ENCODE measurements at places on chromosomes 2 and 18. TPM values are rescaled to one million over a fixed set of nuclear protein-coding genes. Genes with fewer than 3 reads are reported as not detected.

Gene NMUR1
- total RNA-seq = not detected

Gene TRIM43
- total RNA-seq = not detected

Gene RAMP1
- 120 TPM for total RNA-seq

GRCh38 chr18:74139888-74140287, 7.7 kb downstream of the FBXO15 start:
- H3K27me3 ChIP-seq = no peaks in the 10 kb centered on the region
- no peak for DNase-seq
- H3K36me3 ChIP-seq = no peaks in the 10 kb centered on the region
- H3K4me3 ChIP-seq = no peak overlapping the region
- no peak overlapping the region for H3K27ac ChIP-seq

DNA sequence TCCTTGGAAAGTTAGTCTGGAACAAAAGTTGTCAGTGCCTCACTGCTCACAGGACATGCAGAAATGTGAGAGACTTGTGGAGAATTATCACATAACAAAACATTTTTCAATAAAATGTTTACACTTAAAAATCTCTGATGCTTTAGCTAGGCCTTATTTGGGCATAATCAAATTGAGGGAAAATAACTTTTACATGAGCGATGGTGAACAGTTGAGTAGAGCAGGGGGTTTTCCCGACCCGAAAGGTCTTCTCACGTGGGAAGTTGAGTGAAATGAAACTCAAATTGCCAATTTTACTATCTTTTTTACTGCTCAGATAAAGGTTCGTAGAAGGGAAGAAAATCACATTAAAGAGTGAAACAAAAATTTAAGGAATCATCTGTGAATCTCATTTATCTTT, 465.6 kb downstream of the MTX2 start:
- peaks cover 4% of the 10 kb centered on the region for H3K4me1 ChIP-seq
- H3K27ac ChIP-seq = no peak overlapping the region
- no peaks in the 10 kb centered on the region for H3K36me3 ChIP-seq
- DNase-seq = no peak

- H3K36me3 ChIP-seq = no peaks in the 10 kb centered on the region
- no peaks in the 10 kb centered on the region for H3K27me3 ChIP-seq
- no peak overlapping the region for H3K27ac ChIP-seq
- H3K4me1 ChIP-seq = no peaks in the 10 kb centered on the region
- H3K4me3 ChIP-seq = no peak overlapping the region
These were observed 30.8 kb upstream of the POLE4 start for GRCh38 chr2:74927621-74928020.

DNA sequence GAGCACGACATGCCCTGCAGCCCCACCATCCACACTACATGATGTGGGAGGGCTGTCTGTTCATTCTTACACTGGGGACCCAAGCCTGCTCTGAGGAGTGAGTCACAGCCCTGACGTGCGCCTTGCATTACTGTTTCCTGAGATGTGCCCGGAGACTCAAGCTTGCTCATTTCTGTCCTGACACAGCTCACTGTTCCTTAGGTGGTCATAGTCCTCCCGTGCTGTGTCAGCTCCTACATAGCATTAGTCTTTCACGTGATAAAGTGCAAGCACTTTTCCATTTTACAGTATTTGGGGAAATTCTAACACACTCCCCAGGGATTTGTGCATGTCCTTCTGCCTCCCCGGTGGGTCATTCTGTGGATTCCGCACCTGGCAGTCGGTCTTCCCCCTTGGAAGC, 46.2 kb upstream of the TRIM43B start:
- DNase-seq = no peak
- H3K36me3 ChIP-seq = no peaks in the 10 kb centered on the region
- no peak overlapping the region for H3K4me3 ChIP-seq

DNA sequence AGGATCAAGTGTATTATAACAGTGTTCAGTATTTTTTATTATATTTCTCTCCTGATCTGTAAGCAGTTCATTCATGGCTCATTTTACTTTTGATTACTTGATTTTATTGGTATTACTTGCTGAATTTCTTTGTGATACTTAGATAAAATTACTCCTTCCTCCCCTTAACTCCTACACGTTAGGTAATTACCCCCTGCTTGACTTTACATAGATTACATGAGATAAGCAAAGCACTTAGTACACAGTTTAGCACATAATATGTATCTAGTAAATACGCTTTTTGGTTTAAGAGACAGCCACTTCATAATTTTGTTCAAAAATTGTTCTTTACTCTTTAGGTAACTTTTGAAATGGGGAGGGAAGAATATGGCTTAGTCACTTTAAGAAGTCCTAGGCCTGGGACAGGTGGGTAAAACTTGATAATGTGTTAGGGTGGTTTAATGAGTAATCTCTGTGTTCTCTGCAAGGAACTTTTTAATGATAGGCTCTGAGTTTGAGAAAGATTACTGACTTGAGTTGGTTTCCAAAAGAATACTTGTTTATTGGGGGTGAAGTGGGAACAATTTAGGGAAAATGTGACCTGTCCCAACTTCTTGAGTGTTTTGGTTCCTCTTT, 80.9 kb downstream of the NCOA1 start:
- no peak for DNase-seq
- peaks cover under 1% of the 10 kb centered on the region for H3K36me3 ChIP-seq
- H3K27me3 ChIP-seq = no peaks in the 10 kb centered on the region
- peaks cover 17% of the 10 kb centered on the region for H3K4me1 ChIP-seq

Gene PRSS56
- total RNA-seq = not detected

DNA sequence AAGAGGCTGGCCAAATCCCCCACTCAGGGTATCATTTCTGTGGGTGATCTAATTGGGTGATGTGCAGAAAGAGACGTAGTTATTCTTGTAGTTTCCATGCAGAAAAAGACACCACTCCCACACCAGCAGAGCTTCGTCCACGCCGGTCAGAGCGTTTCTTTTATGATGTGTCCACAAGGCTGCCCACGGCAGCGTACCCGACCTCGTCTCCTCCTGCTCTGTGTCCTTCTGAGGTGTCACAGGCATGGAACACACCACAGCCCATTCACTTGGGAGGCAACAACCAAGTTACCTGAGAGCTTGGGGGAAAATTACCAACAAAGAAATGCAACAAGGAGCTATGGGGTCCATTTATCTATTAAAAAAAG, 131.3 kb downstream of the PXDN start:
- H3K4me1 ChIP-seq = no peaks in the 10 kb centered on the region
- H3K27ac ChIP-seq = no peak overlapping the region
- H3K36me3 ChIP-seq = no peaks in the 10 kb centered on the region
- no peak overlapping the region for H3K4me3 ChIP-seq
- H3K27me3 ChIP-seq = no peaks in the 10 kb centered on the region
- no peak for DNase-seq

Gene KATNAL2
- 5.2 TPM for total RNA-seq

All from vagina (tissue), 2 donors.